CD4-positive, alpha-beta T cell (primary cell): ENCODE measurements at places on chromosomes 7 and 10. TPM values are rescaled to one million over a fixed set of nuclear protein-coding genes. Genes with fewer than 3 reads are reported as not detected.
A peak's percentile ranks its signal among the peaks of the same experiment; 100 is the strongest.

The DENND11 gene
- 41.1 TPM for total RNA-seq

The STOX1 gene
- total RNA-seq = 0.25 TPM

GRCh38 chr10:69073736-69074364, 14.1 kb upstream of the SRGN start:
- no peaks in the 10 kb centered on the region for H3K36me3 ChIP-seq
- H3K4me1 ChIP-seq = peaks cover 7% of the 10 kb centered on the region
- H3K27ac ChIP-seq = no peak overlapping the region

GRCh38 chr10:37754538-37755323, 102.7 kb downstream of the ZNF248 start:
- H3K36me3 ChIP-seq = no peaks in the 10 kb centered on the region
- no peak overlapping the region for H3K27ac ChIP-seq
- no peaks in the 10 kb centered on the region for H3K4me1 ChIP-seq
- DNase-seq = no peak

The ITGB8 gene
- not detected for total RNA-seq

The DPP6 gene
- total RNA-seq = not detected

The NYAP1 gene
- total RNA-seq = 0.75 TPM

- no peak overlapping the region for H3K4me3 ChIP-seq
- no peak overlapping the region for H3K27ac ChIP-seq
- no peaks in the 10 kb centered on the region for H3K27me3 ChIP-seq
- peaks cover 4% of the 10 kb centered on the region for H3K4me1 ChIP-seq
These were observed 47.4 kb downstream of the PPIF start for GRCh38 chr10:79394664-79395063.

DNA sequence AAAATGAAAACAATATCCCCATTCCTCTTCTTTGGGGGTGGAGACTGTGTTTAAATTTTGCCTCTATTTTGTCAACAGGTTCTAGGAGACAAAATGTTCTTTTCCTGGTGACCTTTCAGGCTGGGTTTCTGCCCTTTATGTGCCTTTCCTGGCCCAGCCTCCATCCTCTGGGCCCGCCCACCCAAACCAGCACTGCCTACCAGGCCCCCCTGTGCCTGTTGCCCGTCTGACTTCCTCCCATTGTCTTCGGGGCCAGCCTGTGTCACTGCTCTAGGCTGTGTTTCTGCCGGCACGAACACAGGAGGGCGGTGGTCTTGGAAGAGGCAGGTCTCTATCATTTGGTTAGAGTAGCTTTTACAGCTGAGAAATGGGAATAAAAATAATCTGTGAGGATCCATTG, 13.9 kb downstream of the TSPAN14 start:
- peaks cover 31% of the 10 kb centered on the region for H3K36me3 ChIP-seq
- H3K27me3 ChIP-seq = no peaks in the 10 kb centered on the region
- peaks cover 100% of the 10 kb centered on the region for H3K4me1 ChIP-seq
- peak overlapping the region; percentile 91 for H3K27ac ChIP-seq

DNA sequence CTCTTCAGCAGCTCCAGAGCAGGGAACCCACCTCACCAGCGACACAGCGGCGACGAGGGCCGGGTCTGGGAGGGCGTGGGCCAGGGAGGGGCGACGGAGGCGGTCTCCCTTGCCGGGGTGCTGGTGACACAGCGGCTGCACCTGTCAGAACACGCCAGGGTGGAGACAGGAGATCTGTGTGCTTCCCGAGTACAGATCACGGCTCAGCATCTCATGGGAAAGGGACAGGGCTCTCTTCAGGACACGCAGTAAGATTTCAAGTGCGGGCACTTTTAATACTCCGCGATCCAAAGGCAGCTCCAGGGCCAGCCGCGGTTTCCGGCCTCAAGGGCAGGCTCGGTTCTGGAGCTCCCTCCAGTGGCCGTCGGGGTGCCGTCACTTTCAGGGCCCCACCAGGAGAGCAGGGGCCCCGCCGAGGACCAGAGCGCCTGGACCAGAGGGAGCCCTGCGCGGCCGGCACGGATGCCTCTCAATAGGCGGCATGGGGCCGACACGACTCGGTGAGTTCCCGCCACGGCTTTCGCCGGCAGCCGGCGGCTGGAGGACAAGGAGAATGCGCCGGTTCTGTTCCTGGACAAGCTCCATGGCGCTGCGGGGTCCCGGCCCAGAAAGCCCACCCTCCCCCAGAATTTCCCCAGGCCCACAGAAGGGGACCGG, 21.4 kb downstream of the GPR146 start:
- no peaks in the 10 kb centered on the region for H3K27me3 ChIP-seq
- peaks cover 18% of the 10 kb centered on the region for H3K4me1 ChIP-seq
- H3K27ac ChIP-seq = no peak overlapping the region
- H3K4me3 ChIP-seq = peak overlapping the region; percentile 42
- no peaks in the 10 kb centered on the region for H3K36me3 ChIP-seq
- peak; percentile 89 for DNase-seq

The SBDS gene
- total RNA-seq = 474 TPM

DNA sequence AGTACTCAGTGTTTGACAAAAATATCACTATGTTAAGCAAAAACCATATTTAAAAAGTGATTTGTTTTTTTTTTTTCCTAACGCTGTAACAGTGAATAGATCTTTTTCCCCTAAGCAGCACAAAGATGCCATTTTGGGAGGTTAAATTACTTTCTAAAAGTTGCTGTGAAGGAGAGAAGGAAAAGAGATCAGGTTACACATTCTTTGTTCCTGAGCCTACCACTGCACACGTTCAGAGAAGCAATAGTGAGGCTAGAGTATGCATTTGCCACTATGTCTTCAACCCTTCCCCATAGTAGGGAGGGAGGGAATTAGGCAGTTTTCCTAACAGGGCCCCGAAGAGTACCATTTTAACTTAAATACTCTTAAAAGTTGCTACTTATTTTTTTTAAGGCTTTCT, 38.9 kb downstream of the BMPR1A start:
- H3K4me1 ChIP-seq = no peaks in the 10 kb centered on the region
- H3K36me3 ChIP-seq = no peaks in the 10 kb centered on the region
- H3K27me3 ChIP-seq = no peaks in the 10 kb centered on the region
- no peak for DNase-seq

The PTPRN2 gene
- total RNA-seq = 0.34 TPM

The ZNF804B gene
- total RNA-seq = not detected

- H3K27me3 ChIP-seq = no peaks in the 10 kb centered on the region
- H3K27ac ChIP-seq = no peak overlapping the region
- no peak overlapping the region for H3K4me3 ChIP-seq
- DNase-seq = no peak
- no peaks in the 10 kb centered on the region for H3K4me1 ChIP-seq
These were observed 298.6 kb downstream of the EXOC4 start for GRCh38 chr7:133551466-133551865.

The NOBOX gene
- not detected for total RNA-seq

DNA sequence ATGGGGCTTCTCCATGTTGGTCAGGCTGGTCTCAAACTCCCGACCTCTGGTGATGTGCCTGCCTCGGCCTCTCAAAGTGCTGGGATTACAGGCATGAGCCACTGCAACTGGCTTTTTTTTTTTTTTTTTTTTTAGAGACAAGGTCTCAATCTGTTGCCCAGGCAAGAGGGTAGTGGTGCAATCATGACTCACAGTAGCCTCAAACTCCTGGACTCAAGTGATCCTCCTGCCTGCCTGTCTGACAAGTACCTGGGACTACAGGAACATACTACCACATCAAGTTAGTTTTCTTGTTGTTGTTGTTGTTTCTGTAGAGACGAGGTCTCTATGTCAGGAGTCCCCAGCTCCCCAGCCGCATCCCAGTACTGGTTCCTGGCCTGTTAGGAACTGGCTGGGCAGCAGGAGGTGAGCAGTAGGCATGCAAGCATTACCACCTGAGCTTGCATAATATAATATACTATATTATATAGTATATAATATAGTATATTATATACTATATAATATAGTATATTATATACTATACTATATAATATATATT, 55.7 kb downstream of the TPK1 start:
- H3K4me1 ChIP-seq = no peaks in the 10 kb centered on the region
- no peaks in the 10 kb centered on the region for H3K27me3 ChIP-seq
- DNase-seq = no peak
- no peak overlapping the region for H3K4me3 ChIP-seq
- H3K27ac ChIP-seq = no peak overlapping the region

DNA sequence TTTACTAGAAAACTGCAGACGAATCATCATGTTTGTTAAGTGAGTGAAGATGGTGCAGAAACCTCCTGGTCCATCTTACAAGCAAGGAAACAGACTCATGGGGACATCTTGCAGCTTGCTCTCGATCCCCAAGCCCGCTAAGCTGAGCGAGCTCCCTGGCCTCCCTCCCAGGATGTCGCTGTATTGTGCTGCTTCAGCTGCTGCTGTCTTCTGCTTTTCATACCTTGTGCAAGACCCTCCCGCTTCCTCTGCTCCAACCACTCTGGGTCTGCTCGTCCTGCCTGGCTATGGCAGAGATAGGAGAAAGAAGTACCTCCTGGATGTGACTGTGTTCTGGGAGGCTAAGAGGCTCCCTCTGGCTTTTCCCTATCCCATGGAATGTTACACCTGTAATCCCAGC, 285.2 kb upstream of the FZD8 start:
- no peak overlapping the region for H3K27ac ChIP-seq
- no peak for DNase-seq
- H3K4me3 ChIP-seq = no peak overlapping the region
- no peaks in the 10 kb centered on the region for H3K4me1 ChIP-seq
- no peaks in the 10 kb centered on the region for H3K27me3 ChIP-seq

The PTN gene
- total RNA-seq = not detected

DNA sequence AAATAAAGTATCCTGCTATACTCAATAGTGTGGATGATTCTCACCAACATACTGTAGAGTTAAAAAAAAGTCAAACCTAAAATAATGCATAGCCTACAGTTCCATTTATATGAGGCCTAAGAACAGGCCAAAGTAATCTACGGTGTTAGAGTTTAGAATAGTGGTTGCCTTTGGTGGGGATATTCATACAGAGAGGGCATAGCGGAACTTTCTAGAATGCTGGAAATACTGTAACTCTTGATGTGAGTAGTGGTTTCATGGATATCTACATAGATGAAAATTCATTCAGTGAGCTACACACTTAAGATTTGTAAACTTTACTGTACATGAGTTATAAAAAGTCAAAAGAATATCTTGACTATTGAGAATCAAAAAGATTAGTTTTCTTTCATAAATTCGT, 349.9 kb upstream of the NFE2L3 start:
- H3K4me1 ChIP-seq = no peaks in the 10 kb centered on the region
- H3K4me3 ChIP-seq = no peak overlapping the region
- H3K27ac ChIP-seq = no peak overlapping the region
- no peaks in the 10 kb centered on the region for H3K36me3 ChIP-seq
- DNase-seq = no peak
- H3K27me3 ChIP-seq = peaks cover 14% of the 10 kb centered on the region

GRCh38 chr7:39517240-39517639, 49.0 kb upstream of the YAE1 start:
- no peak for DNase-seq
- H3K27ac ChIP-seq = no peak overlapping the region
- no peaks in the 10 kb centered on the region for H3K27me3 ChIP-seq
- peaks cover 6% of the 10 kb centered on the region for H3K4me1 ChIP-seq
- no peak overlapping the region for H3K4me3 ChIP-seq
- no peaks in the 10 kb centered on the region for H3K36me3 ChIP-seq

DNA sequence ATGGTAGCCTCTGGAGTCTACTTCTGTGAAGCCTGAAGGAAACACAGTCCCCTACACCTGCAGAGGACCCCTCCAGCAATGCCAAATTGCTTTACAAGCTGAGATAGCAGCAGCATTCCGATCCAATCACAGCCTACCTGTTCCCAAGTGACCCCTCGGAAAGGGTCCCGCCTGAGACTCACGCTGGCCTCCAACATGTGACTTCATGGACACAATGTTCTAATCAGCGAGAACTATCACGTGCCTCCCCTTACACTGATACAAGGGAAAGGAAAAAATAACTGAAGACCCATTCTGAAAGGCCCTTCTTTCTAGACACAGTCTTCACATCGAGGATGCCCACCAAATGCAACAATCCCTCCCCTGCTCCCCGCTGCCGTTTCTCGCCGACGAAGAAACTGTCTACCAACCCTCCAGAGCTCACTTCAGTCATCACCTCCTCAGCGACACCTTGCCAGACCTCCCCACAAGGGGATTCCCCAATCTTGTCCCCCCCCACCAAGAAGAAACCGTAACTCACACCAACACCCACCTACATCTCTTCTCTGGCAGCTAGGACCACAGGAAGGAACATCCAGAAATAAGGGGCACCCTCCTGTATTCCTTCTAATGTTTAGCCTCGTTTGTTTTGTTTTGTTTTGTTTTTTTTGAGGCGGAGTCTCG, 1.8 kb downstream of the SNX8 start:
- DNase-seq = no peak
- no peak overlapping the region for H3K4me3 ChIP-seq
- H3K36me3 ChIP-seq = no peaks in the 10 kb centered on the region
- H3K27ac ChIP-seq = no peak overlapping the region
